ENCODE measurements at places on chromosomes 12 and 14.

DNA sequence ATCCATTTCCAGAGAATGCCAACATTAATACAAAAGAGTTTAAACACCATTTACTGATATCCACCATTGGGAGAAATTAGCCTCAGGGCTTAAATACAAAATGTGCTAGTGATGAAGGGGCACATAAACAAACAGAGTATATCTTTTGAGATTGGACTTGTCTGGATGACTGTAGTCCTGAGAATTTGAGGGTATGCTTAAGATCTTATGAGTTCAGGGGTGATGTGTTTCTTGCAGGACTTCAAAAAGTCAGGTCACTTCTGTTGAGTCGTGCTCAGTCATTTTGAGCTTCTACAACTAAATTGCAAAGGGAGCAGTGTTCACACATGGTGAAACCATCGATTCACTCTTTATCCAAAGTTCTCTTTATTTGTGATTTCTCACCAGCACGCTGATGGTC, 425.7 kb downstream of the ATP23 start:
- DNase-seq = no peak

DNA sequence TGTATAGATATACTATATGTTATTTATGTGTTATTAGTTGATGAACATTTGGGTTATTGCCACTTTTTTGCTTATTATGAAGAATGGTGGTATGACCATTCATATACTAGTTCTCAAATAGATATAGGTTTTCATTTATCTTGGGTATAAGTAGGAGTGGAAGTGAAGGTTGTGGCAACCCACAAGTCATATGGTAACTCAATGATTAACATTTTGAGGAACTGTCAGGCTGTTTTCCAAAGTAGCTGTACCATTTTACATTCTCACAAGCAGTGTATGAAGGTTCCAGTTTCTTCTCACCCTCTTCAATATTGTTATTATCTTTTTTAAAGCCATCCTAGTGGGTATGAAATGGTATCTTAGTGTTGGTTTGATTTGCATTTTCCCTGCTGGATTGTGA, 19.0 kb upstream of the MSRB3 start:
- DNase-seq = no peak

GRCh38 chr12:43233861-43234260, 318.1 kb downstream of the ADAMTS20 start:
- DNase-seq = no peak

- DNase-seq = no peak
These were observed 12.7 kb downstream of the PROX2 start for GRCh38 chr14:74863274-74863673.

DNA sequence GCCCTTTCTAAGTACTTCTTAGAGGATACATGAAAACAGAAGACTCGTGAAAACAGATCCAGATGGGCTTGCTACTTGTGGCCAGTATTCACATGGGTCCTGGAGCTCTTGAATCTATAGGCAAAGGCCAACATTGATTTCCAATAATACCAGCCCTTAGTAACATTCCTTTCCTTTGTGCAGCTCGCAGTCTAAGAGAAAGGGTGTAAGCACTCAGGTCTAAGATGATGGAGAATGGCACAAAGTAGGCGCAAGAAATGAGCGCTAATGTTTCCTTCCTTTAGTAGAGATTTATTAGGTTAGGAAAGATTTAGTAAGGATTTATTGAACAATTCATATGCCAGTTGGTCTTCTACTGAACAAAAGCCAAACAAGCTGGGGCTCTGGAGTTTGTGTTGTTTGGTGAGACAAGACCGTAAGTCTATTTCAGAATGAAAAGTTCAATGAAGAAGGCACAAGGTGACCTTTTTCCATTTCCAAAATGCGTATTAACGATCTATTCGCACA, 525 bp downstream of the RNU6-8 start:
- DNase-seq = no peak

DNA sequence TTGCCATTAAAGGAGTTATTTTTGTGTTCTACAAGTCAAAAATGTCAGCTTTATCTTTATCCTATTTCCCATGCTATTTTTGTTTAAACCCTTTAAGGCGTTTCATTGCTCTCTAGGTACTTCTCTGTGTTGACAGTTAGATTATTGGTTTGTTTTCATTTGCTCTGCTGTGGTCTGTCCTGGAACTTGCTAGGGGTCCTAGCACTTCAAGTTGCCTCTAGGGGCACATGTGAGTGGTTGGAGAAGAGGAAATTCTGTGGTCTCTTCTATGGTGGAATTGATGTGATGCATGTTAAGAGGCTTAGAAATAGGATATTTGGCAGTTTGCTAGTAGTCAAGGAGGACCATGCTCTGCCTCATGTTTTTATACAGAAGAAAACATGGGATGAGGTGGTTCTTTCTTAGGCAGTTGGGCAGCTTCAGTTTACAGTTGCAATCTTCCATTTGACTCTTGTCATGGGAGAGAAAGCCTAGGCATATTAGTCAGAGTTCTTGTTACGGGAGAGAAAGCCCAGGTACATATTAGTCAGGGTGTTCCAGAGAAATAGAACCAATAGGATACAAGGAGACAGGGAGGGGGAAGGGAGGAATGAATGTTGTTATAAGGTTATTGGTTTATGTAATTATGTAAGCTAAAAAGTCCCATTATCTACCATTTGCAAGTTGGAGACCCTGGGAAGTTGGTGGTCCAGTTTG, 14.4 kb downstream of the TTLL5 start:
- DNase-seq = no peak

GRCh38 chr14:61607570-61608244, 87.6 kb upstream of the HIF1A start:
- no peak for DNase-seq

- no peak for DNase-seq
These were observed 177.7 kb upstream of the RGS6 start for GRCh38 chr14:71754422-71755095.

DNA sequence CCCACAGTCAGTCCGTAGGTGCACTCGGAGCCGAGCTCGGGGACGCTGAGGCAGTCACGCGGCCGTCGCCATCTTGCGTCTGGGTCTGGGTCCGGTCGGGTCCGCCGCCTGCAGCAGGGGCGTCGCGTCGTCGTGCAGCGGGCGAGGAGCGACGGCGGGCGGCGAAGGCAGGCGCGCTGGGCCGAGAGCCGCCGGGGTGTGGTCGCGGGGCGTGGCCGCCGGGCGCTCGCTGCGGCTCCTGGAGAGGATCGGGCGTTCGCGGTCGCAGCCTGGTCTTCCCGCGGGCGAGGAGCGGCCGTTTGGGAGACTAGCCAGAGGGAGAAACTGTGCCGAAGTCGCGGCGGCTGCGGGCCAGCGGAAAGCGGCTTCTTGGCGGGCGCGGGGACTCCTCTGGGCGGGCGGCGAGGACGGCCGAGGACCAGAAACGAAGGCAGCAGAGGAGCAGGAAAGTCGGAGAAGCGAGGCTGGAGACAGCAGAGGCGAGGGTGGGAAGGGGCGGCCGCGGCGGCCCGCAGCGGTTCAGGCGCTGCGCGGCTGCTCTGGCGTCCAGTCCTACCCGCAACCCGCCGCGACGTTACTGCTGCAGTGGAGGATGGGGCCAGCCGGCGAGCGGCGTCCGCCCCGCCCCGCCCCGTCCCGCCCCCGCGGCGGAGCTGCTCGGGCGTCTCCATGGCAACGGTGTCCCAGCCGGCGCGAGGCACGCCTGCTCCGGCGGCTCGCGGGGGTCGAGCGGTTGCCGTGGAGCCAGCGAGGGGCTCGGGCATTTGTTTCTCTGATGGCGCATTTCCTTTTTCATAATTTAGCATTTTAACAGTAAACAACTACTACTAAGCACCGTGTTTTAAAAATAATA, at the start of gene PNMA1:
Gene PNMA1, minus strand, starts transcription at position 582 of the 853 bp plus-strand sequence. CDS start 745 bp downstream, outside the sequence.
- peak; percentile 96 for DNase-seq

All from AG08395 (cell line).